ENCODE measurements at places on chromosomes 6 and 20.

GRCh38 chr20:52804497-52805295 lies 167.5 kb upstream of the TSHZ2 start:
- no peak for DNase-seq

- DNase-seq = no peak
Observed at GRCh38 chr20:41037179-41037578, 8.6 kb downstream of the TOP1 start.

GRCh38 chr20:37007898-37008649 lies 56.6 kb upstream of the SAMHD1 start:
- no peak for DNase-seq

DNA sequence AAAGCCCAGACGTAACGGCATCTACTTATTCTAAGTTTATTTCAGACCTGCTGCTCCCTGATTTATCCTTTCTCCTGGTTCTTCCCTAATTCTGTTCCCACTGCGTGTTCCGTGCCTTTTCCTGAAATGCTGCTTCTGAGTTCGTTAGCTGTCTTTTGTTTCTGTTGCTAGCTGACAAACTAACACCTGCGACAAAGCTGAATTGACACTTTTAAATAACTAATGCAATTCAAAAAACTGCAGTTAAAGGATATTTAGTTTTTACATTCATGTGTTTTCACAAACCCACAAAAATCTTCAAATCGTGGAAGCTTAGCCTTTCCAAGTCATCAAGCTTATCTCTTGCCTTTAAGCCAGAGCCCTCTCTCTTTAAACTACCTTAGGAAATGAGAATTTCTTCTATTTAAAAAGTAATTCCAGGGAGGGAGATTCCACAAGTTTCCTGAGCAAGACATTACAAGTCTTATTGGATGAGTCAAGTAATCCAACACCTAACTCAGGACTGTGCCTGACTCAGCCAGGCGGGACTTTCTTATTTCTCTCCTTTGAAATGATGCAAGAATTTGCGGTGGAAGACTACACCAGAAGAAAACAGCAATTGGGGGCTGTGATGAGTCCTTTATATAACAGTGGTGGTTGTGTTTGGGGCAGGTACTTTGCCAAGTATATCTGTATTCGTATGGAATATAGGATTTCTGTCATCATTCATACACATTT lies 6.3 kb downstream of the ADTRP start:
- no peak for DNase-seq

DNA sequence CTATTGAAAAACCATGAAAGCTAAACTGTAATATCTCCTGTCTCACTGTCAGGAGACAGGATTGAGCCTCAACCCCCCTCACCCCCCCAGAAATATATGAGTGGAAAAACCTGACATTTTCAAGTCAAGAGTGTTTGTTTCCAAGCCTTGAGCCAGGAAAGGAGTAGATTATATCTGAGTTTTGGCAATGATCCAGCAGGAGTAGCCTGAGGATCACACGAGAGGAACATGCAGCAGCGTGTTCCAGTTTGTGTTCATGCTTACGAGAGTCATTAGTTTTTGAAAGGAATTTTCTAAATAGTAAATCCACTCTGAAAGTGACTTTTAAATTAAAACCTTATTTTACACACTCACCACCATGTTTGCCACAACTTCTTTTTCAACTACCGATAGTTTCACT lies 15.8 kb downstream of the IL22RA2 start:
- no peak for DNase-seq

- no peak for DNase-seq
Observed at GRCh38 chr6:21971541-21971940, 325.3 kb downstream of the PRL start.

- DNase-seq = no peak
Observed at GRCh38 chr20:32779500-32780211, 17.5 kb downstream of the DNMT3B start.

- no peak for DNase-seq
Observed at GRCh38 chr20:3358676-3359340, 48.7 kb downstream of the DNAAF9 start.
